Central memory CD8-positive, alpha-beta T cell (primary cell): ENCODE measurements at places on chromosomes 1 and 21.
A peak's percentile ranks its signal among the peaks of the same experiment; 100 is the strongest.

- DNase-seq, result no peak
These were observed 71.2 kb downstream of the PCNX2 start for GRCh38 chr1:233224311-233224710.

DNA sequence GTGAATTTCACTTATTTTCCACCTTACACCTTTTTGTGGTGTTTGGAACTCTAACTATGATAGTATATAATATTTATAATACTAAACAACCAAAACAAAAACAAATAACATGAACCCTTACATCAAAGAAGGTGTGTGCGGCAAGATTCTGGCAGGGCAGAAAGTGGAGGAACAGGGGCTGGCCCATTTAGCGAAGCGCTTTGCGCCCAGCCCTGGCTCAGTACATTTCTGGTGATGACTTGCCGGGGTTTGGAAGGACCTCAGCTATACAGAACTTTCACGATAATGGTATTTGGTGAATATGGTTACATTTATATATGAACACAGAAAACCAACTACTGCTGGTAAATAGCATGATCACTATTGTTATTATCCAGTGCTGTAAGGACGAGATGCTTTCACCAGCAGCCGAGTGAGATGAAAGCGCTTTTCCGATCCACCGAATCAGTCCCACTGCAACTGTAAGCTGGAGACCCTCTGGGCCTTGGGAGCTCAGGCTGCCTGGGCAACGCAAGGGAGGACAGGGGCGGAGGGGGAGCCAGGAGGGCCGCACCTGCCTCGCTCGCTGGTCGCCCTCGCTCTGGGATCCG, 63.9 kb downstream of the CD247 start:
- no peak for DNase-seq

DNA sequence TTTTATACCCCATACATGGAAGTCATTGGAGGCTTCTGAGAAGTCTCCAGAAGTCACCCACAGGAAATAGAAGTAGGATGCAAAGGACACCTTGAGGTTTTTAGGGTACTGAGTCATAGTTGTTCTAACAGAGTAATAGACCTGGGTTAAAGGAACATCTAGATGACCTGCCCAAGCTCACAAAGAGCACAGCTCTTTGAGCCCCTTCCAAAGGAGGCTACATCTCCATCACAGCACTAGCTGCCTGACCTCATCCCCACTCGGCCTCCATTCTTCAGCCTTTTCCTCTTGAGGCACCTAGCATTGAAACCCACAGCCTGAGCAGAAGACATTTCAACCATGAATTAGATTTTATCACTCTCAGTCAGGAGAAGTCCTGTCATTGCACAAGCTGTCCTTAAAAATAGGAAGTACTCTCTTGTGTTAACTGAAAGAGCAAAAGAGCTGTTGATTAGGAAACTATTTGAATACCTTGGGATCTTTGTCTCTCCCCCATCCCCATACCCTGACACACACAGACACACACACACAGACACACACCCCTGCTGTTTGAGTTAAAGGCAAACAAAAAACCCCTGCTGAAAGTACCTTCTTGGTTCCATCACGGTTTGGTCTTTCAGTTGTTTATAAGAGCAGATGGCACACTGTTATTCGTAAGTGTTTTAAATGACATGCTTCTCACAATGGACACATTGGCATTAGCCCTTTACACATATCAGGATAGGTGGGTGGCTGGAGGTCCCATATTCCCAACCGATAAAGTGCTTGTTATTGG, 22.2 kb downstream of the MKNK1 start:
- no peak for DNase-seq

- no peak for DNase-seq
These were observed 868.2 kb upstream of the CXADR start for GRCh38 chr21:16644685-16645084.

DNA sequence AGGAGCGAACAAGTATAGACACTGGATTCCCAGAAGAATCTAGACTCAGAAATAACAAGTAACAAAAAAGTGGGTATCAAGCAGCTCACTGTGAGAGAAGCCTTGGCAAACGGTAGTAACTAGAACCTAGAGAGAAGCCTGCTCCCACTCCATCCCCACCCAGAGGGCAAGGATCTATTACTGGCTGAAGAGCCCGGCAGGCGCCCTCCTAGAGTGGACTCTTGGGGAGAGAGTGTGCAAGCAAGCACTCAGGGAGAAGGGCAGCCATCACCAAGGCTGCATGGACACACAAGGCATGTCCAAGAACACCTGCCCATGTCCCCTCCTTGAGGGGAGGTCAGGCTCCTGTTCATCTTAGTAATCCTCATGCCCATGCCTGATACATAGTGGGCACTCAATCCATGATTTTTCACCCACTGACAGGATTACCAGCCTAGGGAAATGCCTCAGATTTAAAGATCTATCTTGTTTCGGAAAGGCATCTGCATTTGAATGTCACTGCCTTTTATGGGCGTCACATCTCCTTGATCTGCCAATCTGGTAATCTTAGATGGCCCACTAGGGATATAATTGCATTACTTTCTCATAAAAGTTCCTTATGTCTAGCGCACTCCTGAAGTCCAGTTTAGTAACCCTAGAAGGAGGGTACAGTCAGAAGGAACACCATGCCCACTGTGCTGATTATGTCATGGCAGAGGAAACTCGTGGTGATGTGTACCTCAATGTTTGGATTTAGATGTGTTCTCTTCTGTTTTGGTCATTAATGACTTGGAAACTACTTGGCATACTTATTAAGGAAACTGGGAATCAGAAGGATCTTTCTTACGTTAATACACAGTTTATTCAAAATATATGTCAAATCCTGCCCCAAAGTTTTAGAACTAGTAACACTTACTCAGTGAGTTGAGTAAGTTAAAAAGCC, 14.4 kb downstream of the CNN3 start:
- DNase-seq, result no peak

DNA sequence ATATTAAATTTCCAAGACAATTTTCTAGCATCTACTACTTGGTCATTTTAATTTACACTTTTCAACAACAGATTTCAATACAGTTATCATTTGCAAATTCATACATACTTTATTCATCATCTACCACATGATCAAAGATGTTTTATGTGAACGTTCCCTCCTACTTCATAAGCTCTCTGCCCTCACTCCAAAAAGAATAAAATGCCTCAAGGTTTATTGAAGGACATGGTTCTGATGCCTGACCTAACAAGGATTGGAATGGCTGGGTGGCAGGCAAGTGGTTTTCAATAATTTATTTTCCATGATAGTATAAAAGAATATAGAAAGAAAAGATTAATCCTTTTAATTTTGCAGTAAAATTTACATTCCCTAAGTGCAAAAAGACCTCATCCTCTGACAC, 5.4 kb downstream of the CDKN2C start:
- no peak for DNase-seq

GRCh38 chr1:3736131-3736561, 16.1 kb upstream of the CCDC27 start:
- DNase-seq, result no peak

GRCh38 chr1:224116131-224116530, 2.2 kb downstream of the FBXO28 start:
- DNase-seq, result no peak

GRCh38 chr21:35204850-35205541, 155.9 kb upstream of the RUNX1 start:
- no peak for DNase-seq

- DNase-seq, result no peak
These were observed 72.8 kb upstream of the NR5A2 start for GRCh38 chr1:199954699-199955098.

- no peak for DNase-seq
These were observed 106.5 kb downstream of the DISC1 start for GRCh38 chr1:231733063-231733462.

DNA sequence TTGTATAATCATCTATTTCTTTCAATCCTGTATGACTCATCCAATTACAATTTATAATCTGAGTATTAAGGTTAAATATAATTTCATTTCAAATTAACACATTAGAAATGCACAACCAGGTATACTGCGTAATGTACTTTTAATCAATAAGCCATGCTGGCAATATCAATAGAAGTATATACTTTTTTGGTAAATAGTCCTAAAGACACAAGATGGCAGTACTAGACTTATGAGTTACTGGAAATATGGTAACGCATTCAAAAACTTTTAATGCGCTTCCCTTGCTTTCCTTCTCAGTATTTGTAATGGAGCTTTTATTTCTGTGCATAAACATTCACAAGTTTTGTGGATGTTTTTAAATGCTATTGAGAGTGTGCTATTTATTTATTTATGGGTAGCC, 1162.0 kb upstream of the TMPRSS15 start:
- no peak for DNase-seq

- DNase-seq, result no peak
These were observed 52.1 kb upstream of the CD5L start for GRCh38 chr1:157893686-157894085.

DNA sequence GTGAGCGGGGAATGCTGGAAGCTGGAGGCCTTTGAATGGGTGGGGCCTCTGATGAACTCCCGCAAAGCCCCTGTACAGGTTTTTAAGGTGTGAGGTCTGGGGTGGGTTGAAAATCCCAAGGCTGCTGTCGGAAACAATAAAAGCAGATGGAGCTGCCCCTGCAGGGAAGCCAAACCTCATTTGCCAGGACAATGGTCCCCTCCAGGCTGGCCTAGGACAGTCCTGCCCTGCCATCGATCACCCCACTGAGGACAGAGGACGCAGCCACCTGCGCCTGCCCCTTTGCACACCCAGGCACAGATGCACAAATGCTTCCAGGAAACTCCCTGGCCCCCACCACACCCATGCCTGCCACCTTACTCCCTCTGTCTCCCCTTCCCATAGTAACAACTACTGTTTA, 4.4 kb downstream of the DRAXIN start:
- DNase-seq, result no peak

GRCh38 chr1:228906223-228906860, 171.1 kb downstream of the RHOU start:
- DNase-seq, result no peak

- no peak for DNase-seq
These were observed 7.4 kb downstream of the COP1 start for GRCh38 chr1:176199707-176200106.

GRCh38 chr1:39344394-39345154, 140.1 kb downstream of the MACF1 start:
- DNase-seq, result no peak

- DNase-seq, result no peak
These were observed 40.1 kb downstream of the PRKCZ start for GRCh38 chr1:2090216-2090890.

DNA sequence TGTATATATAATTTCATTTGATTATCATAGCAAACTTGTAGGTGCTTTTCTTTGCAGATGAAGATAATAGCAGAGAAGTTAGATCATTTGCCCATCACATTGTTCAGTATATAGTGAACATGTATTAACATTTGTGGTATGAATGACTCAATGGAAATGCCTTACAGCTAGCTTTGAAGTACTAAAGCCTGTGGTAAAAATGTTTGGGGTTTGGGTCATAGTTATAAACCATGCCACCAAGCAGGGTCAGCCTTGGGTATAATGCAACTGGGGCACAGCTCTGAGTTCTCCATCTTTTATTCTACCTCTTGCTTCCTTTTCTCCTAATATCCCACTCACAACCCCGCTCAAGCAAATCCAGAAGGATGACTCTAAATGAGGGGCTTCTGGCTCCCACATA, 141.6 kb downstream of the KCNT2 start:
- DNase-seq, result no peak

DNA sequence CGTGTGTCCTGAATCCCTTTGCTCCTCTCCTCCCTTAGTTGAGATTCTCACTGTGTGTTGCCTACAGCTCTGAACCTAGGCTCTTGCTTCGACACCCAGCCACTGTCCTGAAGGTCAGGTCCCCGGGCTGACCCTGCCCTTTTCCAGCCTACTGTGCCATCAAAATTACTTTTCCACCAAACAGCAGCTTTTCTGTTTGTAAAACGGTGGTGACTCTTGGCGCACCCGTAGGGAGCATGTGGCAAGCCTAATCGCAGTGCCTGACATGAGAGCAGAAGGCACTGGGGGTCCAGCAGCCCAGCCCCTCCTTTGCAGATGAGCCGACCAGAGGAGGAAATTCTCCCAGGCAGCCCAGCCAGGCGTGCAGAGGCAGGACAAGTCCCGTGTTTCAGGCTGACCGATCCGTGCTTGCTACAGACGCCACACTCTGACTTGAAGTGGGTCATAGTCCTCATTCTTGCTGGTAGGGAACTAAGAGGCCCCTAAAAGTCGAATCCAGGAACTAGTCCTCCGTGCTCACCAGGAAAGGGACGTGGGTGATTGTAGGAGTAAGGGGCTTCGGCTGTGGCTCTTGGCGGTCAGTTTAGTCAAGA, 6.8 kb downstream of the GPR137B start:
- no peak for DNase-seq

- DNase-seq, result no peak
These were observed 224.6 kb upstream of the RAB4A start for GRCh38 chr1:229046251-229046853.

GRCh38 chr1:12600880-12601633, 17.0 kb downstream of the DHRS3 start:
- peak; percentile 48 for DNase-seq

DNA sequence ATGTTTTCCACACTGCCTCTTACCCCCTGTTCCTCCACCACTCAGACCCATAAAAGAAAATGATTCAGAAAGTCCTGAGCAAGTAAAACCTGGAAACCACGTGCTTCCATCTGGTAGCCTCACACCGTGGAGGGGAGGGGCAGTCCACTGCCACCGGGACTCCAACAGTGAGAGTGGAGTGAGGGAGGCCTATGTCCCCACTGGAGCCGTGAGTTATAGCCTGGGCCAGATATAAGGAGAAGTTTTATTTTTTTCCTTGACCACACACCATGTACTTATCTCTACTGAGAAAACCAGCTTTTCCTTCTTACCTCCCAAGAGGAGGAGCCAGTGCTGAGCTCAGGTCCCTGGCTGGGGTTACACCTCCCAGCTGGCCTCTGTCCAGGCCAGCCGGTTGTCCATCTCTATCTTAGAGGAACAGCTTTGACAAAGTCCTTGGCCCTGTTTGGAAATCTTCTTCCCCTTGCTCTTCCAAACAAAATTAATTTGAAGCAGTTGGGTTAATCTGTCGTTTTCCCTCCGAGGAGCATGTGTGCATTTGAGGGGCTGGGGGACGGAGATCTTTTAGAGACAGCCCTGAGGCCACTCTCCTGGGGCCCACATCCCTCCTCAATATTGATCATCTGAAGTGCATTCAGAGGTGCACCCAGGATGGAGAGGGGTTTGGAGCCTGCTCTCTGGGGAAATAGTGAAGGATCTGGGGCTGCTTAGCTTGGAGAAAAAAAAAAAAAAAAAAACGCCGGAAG, 49.1 kb upstream of the SERBP1 start:
- DNase-seq, result no peak

- DNase-seq, result no peak
These were observed 433.4 kb upstream of the CAMK1G start for GRCh38 chr1:209150114-209150513.

- peak; percentile 72 for DNase-seq
These were observed 125.9 kb downstream of the DMRTB1 start for GRCh38 chr1:53585129-53585528.
